ENCODE measurements at places on chromosomes 12 and 14. TPM values are rescaled to one million over a fixed set of nuclear protein-coding genes. Genes with fewer than 3 reads are reported as not detected.

GRCh38 chr12:70271025-70271424 is 27.8 kb downstream of the CNOT2 start:
- DNase-seq: no peak

DNA sequence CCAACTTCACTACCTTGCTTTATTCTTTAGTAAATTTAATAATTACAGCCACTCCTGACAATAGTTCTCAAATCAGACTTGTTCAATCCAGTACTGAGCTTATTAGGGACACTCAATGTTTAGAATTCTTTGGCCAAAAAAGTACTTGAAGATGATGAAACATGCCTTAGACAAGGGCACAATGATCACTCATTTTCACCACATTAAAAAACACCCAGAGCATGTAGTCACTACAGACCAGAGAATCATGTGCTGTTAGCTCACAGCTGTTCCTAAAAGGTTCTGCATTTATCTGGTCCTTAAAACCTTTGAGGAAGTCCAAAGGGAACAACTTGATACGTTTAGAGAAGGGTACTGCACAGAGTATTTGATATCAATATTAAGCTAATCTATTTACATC is 98.7 kb downstream of the INSM2 start:
- no peak for DNase-seq

DNA sequence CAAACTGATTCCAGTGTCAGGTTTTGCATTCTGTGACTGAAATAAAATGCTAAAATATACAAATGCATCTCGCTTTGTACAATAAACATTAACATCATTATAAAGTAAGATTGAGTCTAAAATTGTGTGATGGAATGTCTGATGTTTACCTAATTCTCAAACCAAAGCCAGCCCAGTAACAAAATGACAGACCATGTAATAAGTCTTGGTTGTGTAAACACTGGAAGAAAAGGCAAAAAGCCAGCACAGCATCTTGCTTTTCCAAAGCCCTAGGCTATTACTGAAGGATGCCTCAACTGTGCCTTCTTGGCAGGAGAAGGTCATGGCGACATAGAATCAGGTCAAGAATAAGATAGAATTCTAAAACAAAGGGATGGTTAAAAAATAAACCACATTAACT is 169.6 kb downstream of the EGLN3 start:
- DNase-seq: no peak

- no peak for DNase-seq
Measured at GRCh38 chr12:54442099-54442498, 23.0 kb upstream of the ITGA5 start.

DNA sequence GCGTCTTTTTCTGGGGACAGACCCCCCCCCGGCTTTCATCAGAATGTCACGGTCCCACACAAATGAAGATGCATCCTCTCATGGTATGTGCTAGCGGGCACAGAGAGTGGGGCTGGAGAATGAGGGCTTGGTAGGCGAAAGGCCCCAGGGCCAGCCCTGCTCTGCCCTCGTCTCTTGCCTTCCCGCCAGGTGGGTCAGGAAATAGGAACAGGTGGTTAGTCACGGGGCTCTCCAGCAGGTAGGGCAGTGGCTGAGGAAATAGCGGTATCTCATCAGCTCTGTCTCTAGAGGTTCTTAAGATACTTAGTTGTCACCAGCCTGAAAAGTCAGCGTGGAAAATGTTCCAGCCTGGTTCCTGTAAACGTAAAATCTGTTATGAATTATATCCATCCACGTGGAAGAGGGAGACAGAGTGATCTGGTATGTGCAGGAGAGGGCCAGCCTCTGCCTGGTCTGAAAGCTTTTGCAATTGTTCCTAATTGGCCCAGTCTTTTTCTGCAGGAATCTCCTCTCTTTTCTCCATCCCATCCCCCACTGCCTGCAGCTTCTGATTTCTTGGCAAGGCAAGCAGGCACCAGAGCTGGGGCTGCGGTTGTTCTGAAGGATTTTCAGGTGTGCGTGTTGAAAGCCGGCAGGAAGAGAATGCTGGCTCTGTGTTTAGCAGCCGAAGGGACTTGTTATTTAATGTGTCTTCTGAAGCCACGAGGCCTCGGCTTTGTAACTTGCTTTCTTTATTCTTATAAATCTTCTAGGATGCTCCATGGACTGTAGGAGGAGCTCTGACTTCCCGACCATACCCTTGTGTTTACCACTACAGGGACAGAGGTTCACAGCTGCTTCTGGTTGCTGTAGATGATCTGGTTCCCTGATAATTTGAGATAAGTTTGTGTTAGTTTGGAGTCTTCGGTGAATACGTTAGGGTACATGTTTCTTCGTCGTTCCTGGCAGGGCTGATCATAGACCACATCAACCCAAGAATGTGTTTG is 131.1 kb downstream of the CACNA1C start:
- no peak for DNase-seq

DNA sequence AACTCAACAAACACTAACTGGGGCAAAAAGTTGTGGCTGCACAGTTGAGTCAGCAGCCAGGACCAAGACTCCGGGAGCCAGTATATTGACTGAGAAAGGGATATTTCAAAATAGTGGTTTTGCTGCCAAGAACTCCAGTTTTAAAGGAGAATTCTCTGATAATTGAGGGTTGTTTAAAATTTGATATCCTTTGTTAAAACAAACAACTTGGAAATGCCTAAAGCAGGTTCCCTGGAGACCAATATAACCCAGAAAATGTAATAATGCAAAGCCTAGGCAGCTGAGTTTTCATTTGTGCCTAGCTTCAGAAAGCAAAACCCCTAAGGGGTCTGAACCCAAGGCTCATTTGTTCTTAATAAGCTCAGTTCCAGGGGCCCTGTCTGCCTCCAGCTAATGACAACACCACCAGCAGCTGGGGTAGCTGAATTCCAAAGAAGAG is 311.7 kb upstream of the CCDC196 start:
- DNase-seq: no peak

GRCh38 chr12:5612556-5613410 is 180.9 kb downstream of the NTF3 start:
- DNase-seq: no peak

- DNase-seq: no peak
Measured at GRCh38 chr12:5562581-5562980, 130.7 kb downstream of the NTF3 start.

DNA sequence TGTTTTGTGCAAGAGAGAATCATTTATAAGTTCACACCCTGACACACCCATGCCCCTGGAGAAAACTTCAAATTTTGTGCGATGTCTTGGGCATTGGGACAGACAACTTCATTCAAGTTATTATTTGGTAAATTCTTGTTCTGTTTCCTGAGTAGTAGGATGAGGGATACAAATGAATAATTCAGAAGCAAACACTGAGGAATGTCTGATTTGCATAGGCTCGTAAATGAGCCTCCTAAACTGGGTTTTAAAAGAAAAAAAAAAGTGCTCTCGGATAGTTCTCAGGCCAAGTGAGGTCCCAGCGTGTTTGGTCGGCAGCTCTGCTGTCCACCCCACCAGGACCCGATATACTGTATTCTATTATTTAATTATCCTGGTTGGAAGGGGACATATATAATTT is 134.7 kb upstream of the CPM start:
- no peak for DNase-seq

- no peak for DNase-seq
Measured at GRCh38 chr14:96187216-96188031, 17.2 kb upstream of the BDKRB2 start.

DNA sequence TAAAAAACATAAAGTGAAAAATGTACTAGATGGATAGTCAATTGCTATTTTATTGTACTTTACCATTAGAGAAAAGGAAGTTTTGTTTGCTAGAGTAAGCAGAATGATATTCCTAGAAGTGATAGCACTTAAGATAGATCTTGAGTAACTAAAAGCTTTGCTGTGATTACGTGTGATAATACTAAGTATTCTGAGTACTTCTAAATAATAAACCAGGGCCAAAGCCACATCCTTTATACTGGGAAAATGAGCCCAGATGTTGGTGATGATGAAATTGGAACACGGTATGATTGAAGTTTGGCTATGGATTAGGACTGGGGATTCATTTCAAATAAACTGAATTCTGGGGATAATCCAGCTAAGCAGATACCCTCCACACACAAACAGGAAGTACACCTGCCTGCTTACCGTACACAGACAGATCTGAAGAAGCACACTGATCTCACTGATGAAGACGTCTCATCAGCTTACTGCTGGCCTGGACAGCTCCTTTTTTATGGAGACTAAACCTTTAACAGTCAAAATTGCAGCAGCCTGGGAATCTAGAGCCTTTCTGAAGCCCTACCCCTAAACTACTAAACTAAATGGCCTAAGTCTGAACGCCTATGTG is 199.8 kb downstream of the LRFN5 start:
- DNase-seq: no peak

- no peak for DNase-seq
Measured at GRCh38 chr12:31011336-31011735, 62.3 kb upstream of the DDX11 start.

DNA sequence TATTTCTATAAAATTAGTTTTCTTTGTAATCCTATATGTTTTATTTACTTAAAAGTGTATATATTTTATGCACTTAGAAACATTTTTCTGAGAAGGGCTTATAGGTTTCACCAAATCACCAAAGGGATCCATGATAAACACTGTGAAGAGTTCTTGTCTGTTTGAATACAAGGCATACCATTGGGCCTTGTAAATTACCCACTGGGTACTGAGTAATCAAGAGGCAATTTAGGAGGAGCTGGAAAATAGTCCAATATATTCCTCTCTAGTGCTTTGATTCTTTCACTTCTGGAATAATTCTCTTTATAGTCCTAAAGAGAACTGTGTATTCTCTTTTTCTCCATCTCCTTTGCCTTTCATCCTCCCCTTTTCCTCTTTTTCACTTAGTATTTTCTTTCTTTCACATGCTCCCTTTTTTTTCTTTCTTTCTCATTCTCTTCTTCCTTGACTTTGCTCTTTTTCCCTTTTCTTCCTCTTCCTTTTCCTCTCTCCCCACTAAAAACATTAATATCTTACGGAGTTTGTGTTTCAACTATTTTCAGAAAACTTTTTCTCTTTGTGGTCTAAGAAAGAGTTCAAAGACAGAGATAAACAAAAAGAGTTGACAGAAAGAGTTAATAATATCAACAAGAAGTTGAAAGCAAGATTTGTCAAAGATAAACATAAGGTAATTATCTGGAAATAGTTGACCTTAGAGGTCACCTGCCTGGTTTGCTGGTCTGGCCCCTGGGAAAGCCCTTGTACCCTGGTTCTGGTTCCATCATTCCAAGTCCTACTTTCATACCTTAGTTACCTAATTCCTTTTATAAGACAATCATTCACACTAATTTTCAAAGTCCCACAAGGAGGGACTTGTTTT is 435.3 kb downstream of the RAD51B start:
- DNase-seq: no peak

DNA sequence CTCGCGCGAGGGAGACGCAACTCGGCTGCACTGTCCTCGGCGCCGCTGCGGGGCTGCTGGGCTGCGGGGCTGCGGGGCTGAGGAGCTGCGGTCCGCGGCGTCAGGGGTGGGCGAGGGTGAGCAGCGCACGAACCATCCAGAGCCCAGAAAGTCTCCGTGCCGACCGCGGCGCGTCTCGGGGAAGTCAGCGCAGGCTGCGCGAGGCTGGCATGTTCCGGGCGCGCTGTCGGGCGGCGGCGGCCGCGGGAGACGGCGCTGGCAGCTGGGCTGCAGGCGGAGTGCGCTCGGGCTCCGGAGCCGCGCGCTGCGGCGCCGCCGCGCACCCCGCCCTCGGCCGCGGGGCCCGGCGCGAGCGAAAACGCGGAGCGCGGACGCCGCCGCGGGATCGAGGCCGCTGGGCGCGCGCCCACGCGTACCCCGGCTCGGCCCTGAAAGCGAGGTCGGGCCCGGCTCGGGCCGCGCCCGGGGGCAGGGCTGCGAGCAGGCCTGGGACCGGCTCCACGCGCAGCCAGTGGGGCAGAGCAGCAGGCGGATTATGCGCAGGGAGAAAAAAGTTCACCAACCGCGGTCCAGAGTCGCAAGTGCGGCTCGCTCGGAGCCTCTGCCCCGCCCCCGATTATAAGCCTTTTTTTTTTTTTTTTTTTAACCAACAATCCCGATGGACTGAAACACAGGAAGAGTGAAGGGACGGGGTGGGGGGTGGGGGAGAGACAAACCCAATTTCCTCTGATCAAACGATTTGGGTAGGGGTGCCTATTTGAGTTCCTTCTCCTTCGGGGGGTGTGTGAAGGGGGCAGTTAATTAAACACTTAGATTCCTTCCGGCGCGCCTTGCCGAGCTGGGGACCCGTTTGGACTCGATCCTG is at the start of gene PRICKLE1:
Gene PRICKLE1 (minus strand): TSS at position 282 of the 865 bp plus-strand sequence. CDS start 117,230 bp downstream, outside the sequence.
- DNase-seq: no peak

DNA sequence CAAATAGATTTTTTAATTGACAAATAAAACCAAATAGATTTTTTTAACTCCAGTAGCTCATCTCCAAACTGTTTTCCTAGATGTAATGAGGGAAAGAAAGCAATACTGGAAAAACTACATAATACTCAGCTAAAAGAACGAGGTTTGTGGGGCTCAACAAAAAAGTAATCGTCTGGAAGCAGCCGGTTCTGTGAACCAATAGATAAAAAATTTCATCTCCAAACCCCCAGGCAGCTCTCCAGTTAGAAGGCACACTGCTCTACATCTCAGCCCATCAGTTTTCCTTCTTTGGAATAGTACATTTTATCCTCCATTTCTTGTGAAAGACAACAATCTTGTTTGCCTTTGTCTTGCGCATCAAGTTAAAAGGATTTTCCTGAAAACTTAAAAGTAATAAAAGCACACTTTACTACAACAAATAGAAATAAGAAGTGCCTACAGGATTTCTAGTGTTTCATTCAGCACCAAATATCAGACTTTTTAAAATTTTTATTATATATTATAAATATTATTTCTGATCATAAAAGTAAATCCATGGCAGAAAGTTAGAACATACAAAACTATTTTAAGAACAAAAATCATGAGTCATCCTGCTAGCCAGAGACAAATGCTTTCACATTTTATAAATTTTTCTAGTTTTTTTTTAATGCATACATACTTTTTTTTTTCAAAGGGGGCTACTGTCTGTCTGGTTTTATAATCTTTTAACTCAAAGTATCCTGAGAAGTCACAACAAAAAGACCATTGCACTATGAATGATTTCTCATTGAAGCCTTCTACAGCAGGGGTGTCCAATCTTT is 67.7 kb downstream of the EPS8 start:
- no peak for DNase-seq

- no peak for DNase-seq
Measured at GRCh38 chr14:36879558-36879957, 217.9 kb downstream of the PAX9 start.

Gene TMED8
- total RNA-seq: 15.0 TPM

Gene DCN
- not detected for total RNA-seq

Gene EIF2S1
- 114 TPM for total RNA-seq

Gene TWF1
- 24.0 TPM for total RNA-seq

Gene RASSF9
- total RNA-seq: not detected

Gene AQP2
- not detected for total RNA-seq

Gene RPL10L
- total RNA-seq: not detected

Measured in activated CD4-positive, alpha-beta T cell treated with anti-CD3 and anti-CD28 coated beads, Interleukin-2, amount 10 ng/mL, durations not matched to agents 7 days and 5 days (primary cell).